ENCODE measurements at places on chromosomes 11 and 22.

DNA sequence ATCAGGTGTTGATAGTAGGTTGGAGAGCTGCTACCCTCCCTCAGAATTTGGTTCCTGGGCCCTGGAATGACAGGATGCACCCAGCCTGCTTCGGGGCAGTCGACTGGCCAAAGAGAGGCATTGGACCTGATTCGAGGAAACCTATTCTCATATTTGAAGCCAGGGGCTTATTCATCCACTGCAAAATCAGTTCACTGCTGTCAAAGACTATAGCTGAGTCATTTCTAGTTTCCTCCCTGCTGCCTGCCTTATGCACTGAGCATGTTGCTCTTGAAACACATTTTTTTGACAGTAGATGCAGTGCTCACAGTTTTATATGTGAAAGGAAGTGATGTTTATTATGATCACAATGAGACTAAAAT lies 565.4 kb downstream of the ETS1 start:
- no peak for DNase-seq

GRCh38 chr22:32904044-32904443 lies 102.5 kb downstream of the TIMP3 start:
- no peak for DNase-seq

DNA sequence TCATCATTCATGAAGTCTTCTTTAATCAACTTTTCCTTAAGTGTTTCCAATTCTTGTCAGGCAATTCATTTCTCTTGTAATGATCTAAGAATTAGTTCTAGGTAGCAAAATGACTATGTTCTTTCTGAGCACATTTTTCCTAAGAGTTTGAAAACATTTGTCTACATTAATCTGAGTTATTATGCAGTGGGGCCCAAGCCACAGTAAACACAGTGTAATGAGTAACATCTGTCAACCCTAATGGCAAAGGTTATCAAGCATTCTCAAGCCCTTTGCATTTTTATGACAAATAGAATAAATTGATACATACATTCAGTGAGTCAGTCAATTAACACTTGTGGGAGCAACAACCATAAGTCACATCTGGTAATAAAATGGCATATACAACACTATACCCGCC lies 106.7 kb upstream of the ZC3H12C start:
- no peak for DNase-seq

GRCh38 chr11:66081505-66081904 lies 11.4 kb downstream of the PACS1 start:
- peak; percentile 78 for DNase-seq

GRCh38 chr11:119169282-119169719 lies 776 bp downstream of the NLRX1 start:
- peak; percentile 39 for DNase-seq

DNA sequence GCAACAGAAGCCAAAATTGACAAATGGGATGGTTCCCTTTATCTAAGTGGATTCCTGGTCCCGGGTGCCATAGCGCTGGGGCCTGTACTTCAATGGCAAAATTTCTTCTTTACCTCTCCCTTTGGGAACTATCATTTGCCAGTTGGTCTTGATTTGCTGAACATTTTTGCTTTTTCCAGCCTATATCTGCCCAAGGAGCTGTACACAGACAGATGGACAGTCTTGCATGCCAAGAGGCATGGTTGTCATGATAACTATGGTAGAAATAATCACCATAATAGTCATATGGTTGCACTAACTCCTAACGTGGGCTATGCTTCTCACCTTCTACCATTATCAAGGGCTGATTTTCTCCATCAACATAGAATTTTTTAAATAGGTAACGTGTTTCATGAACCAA lies 1030.9 kb downstream of the OPCML start:
- no peak for DNase-seq

GRCh38 chr22:38423512-38424503 lies 31.2 kb downstream of the KCNJ4 start:
- DNase-seq: no peak

DNA sequence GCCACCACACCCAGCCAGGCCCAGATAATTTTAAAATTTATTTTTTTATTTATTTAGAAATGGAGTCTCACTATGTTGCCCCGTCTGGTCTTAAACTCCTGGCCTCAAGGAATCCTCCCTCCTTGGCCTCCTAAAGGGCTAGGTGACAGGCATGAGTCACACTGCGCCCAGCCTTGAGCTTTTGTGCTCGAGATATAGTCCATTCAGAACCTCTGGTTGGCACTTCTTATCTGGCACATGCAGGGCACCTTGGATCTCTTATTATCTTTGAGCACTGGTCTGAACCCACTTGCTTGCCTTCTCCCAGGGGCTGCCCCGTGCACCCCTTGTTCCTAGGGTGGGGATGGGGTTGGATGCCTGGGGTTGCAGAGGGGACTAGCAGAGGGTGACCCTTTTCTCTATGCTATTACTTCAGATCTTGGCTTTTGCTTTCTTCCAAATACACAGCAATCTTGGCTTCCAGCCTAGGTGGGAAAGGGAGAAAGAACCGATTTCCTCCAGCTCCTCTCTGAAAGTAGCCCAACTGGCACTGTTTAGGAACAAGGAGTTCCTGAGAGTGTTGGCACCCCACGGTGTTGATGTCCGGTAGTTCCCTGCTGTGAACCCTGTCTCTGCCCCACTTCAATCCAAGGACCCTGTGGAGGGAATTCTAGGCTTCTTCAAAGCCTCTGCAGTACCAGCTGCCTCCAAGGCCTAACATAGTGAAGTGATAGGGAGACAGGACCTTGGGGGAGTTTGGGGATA lies 1.3 kb upstream of the SLC3A2 start:
- DNase-seq: no peak

DNA sequence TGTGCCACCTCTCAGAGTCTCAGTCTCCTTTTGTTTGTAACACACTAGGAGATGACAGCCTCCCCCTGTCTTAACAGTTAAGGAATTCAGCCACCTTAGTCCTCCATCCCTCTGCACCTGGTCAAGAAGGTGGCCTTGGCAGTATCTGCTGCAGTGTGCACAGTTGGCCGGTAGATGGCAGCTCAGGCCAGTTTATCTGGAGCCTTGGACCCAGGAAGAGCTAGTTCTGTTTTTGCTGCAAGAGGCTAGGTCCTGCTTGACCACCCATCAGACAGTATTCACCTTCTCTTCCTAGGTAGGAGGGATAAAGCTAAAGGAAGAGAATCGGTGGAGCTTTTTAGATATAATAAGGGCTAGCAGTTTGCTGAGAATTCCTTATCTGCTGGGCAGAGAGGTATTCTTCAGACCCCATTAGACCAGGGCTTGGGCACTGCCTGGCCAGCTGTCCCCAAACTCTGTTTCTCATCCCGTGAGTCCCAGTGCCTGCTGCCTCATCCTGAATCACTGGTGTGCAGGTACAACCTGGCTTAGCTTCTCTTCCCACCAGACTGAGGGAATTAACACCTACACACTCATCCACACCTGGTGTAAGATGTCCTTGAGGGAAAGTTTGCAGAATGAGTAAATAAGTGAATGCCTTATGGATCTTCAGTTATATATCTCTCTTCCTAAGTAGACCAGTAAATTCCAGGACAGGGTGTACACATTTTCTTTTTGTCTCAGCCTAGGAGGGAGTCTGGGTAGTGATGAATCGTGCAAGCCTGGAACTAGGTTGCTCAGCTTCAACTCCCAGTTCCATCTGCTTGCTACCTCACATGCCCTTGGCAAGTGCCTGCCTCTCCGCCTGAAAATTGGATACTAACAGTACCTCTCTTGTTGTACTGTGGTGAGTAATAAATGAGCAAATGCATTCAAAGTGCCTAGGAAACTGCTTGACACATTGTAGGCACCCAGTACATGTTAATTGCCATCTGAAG lies 70.8 kb upstream of the NARS2 start:
- peak; percentile 54 for DNase-seq

DNA sequence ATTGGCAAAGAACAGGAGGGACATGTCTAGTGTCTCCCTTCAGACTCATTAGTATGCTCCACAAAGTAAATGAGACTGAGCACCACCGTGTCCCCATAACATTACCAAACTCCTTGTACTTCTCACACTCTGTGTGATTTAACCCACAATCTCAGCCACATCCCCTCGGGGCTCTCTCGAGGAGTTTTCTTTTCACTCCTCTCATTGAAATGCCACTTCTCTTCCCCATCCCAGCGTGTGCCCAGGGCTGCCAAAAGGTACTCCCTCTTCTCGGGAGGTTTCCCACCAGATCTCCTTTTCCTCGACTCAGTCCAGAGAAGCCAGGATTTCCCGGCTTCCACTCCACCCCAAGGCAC lies 1.1 kb downstream of the RBFOX2 start:
- DNase-seq: peak; percentile 35

- no peak for DNase-seq
These were observed 188.2 kb upstream of the TBCEL start for GRCh38 chr11:120835601-120836228.

DNA sequence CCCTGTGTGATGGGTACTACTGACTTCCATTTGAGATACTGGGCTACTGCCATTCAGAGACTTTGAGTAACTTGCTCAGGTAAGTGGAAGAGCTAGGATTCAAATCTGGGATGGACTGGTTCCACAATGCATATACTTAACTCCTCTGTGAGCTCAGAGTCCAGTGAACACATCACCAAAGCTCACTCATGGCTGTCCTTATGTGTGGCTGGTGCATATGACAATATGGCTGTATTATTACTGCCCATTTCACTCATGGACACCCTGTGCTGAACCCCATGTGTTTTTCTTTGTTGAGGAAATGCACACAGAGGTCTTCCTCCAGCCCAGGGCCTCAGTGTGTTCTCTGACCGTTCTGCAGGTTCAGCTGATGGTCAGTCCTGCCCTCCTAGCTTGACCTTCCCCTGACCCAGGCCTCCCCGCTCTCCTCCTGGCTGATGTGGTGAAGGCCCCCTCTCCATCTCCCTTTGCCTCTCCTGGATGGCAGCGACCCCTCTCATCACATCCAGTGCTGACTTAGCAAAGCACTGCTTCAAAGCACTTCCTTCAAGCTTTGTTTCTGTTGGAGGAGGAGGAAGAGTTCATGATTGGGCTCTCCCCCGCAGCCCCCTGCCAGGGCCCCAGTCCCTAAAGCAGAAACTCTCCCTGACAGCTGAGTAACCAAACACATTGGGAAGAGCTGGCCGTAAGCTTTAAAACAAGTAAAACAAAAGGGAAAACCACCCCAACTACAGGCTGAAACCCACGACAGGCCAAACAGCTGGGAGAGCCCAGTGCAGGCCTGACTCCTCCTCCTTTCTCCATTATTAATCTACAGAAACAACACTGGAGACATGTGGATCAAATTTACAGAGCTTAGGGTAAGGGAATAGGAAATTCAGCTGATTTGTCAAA lies 101.2 kb downstream of the NAT10 start:
- no peak for DNase-seq

DNA sequence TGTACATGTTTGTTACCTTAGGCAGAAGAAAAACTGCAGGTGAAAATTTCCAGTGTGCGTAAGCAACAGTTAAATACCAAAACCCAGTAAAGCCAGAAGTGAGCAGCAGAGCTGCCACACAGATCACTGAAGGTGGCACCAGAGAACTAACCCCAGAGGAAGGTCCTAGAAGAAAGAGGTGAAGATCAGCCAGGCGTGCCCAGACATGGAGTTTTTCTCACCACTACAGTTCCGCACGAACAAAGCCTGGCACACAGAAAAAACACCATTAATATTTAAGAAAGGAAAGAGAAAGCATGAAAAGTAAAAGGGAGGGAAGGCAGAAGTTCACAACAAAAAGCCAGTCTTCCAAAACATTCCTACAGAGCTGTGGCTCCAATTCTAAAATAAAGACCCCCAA lies 60.7 kb downstream of the STK33 start:
- no peak for DNase-seq

GRCh38 chr11:130451231-130452019 lies 3.0 kb downstream of the ADAMTS15 start:
- no peak for DNase-seq

GRCh38 chr11:63920939-63921417 lies 4.0 kb upstream of the RCOR2 start:
- DNase-seq: peak; percentile 40

GRCh38 chr11:1235306-1235900 lies 12.5 kb downstream of the MUC5B start:
- no peak for DNase-seq

- DNase-seq: no peak
These were observed 14.2 kb downstream of the GATD1 start for GRCh38 chr11:763073-763463.

DNA sequence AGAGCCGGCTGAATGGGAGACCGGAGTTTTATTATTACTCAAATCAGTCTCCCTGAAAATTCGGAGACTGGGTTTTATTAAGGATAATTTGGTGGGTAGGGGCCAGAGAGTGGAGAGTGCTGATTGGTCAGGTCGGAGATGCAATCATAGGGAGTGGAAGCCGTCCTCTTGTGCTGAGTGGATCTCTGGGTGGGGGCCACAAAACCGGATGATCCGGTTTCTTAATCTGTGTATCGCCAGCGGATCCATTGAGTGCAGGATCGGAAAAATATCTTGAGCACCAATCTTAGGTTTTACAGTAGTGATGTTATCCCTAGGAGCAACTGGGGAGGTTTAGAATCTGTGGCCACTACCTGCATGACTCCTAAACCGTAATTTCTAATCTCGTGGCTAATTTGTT lies 886 bp upstream of the NIPSNAP1 start:
- no peak for DNase-seq

DNA sequence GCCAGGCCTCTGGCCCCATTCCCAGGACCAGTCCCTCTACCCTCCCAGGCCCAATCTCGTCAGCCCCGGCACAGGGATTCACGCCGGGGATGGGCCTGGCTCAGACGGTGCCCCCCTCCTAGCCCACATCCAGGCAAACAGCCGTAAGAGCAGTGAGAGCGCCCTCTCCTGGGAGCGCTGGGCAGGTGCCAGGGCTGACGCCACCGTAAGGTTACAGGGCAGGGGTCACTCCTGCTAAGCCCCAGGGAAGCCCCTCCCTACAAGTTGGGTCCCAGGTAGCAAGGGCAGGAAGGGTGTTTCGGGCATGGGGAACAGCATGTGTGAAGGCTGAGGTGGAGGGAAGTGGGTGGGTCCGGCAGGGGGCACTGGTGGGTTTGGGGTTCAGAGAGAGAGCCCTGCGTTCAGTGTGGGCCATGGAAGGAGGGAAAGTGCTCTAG lies 19.2 kb upstream of the PPARA start:
- DNase-seq: no peak

- DNase-seq: no peak
These were observed 82.1 kb upstream of the PPARA start for GRCh38 chr22:46068181-46068592.

Data from T-cell (primary cell).